ENCODE measurements at places on chromosomes 7 and 10. TPM values are rescaled to one million over a fixed set of nuclear protein-coding genes. Genes with fewer than 3 reads are reported as not detected.

The NODAL gene
- not detected for total RNA-seq

The PKD2L1 gene
- total RNA-seq = not detected

The UPK3B gene
- total RNA-seq = not detected

The PRLHR gene
- total RNA-seq = not detected

The DENND2A gene
- total RNA-seq = 0.77 TPM

The PGAM2 gene
- total RNA-seq = not detected

DNA sequence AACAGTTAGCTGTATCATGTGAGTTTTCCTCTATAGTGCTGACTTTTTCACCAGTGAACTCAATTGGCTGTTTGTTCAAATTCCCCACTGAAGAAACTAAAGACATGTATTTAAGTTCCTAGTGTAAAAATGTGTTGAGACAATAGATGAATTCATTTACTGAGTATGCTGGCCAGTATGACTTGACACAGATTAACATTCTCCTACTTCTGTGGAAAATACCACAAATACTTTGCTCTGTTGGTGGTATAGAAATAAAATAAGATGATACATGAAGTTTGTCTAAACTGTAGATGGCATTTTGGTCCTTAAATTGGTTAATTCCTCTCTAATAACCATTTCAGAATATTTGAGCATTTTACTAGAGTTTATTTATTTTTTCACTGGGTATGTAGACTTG lies 227.7 kb upstream of the TEX47 start:
- no peak for DNase-seq

DNA sequence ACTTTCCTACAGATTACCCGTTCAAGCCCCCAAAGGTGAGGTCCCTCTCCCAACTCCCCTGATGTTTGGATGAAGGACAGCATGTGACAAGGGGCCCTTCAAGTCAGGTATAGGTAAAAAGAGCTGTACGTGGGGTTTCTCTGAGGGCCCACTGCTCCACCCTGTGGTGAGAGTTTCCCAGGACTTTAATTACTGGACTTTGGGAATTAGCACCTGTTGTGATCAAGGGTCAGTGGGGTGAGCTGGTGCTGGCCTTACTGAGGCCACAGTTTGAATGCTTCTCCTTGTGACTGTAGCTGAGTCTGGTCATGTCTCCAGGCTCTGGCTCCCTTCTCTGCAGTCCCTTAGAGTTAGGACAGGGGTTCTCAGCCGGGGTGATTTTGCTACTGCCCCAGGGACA lies 16.8 kb downstream of the UBE2D4 start:
- DNase-seq = no peak

- no peak for DNase-seq
These were observed 205.7 kb upstream of the IGFBP3 start for GRCh38 chr7:46126675-46127300.

DNA sequence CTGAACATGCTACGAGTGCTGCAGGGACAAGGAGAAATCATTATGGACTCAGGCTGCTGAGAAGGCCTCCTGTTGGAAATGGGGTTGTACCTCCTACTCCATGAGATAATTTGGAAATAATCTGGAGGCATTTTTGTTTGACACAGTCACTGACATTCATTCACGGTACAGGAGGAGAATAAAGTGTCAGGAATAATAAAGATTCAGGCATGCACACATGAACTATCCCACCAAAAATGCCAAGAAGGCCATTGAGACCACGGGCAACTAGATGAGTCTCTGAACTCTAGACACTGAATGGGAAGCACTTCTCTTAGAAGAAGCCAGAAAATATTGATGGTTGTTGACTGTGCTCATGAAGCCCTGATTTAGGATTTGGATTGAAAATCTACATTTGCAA lies 220.9 kb upstream of the HABP2 start:
- DNase-seq = no peak

- DNase-seq = peak; percentile 96
These were observed 77.1 kb upstream of the TRIL start for GRCh38 chr7:29035044-29035740.

DNA sequence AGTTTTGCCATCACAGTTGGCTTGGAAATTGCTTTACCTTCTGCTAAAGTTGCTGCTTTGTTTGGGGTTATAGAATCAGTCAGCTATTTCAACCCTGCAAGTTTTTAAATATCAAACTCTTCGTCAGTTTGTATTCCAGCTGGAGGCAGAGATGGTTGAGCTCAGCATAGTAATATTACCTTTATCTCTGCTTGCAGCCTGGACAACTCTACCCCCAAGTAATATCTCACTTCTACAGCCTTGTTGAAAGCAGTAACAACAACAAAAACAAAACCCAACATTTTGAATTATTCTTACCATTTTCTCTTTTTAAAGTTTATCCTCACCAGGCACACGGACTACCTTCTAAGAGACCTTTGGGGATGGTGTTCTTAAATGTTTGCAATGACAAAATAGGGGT lies 239.1 kb upstream of the PHF14 start:
- no peak for DNase-seq

GRCh38 chr7:40793132-40793531 lies 658.3 kb downstream of the SUGCT start:
- no peak for DNase-seq

DNA sequence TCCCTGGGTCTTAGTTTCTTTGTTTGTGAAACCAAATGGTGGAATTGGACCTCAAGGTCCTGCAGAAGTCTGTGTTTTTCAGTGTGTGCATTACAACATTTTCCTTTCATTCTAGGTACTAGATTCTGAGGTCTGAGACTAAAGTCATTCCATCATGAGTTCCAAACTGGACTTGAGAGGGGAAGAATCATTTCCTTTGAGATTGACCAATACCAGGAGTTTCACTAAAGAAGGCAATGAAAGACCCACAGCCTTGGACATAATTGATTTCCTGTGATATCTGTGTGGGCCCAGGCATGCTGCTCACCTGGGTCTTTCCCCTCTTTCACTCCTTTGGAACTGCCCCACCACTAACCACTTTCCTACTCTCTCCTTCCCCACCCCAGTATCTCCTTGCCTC lies 18.2 kb downstream of the TAS2R41 start:
- no peak for DNase-seq

DNA sequence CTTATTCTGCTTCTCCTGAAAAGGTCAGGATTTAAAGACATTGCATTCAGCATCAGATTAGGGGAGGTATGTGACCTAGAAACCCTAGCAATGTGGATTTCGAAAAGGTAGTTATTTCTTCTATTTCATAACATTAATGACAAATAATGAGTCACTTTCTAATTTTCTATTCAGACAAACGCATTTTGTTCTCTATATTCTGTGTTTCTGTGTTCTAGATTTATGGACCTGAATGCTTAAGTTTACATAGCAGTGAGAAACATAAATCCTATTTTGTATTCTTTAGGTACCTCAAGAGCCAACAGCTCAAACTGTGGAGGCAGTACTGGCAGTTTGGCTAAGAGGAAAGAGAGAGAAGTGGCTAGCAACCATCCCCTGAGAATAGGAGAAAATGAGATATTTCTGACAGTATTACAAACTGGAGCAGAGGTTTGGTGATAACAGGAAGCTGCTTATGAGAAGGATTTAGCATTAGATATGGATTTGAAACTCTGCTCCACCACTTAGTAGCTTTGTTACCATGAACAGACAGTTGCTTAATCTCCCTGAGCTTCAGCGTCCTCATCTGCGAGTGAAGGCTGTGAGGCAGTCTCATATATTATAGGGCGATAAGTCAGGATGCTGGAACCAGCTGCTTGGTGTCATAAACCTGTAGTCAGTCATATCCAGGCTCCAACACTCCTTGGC lies 28.2 kb downstream of the CDK14 start:
- DNase-seq = no peak

GRCh38 chr10:78309536-78310237 lies 276.0 kb downstream of the RPS24 start:
- DNase-seq = no peak

DNA sequence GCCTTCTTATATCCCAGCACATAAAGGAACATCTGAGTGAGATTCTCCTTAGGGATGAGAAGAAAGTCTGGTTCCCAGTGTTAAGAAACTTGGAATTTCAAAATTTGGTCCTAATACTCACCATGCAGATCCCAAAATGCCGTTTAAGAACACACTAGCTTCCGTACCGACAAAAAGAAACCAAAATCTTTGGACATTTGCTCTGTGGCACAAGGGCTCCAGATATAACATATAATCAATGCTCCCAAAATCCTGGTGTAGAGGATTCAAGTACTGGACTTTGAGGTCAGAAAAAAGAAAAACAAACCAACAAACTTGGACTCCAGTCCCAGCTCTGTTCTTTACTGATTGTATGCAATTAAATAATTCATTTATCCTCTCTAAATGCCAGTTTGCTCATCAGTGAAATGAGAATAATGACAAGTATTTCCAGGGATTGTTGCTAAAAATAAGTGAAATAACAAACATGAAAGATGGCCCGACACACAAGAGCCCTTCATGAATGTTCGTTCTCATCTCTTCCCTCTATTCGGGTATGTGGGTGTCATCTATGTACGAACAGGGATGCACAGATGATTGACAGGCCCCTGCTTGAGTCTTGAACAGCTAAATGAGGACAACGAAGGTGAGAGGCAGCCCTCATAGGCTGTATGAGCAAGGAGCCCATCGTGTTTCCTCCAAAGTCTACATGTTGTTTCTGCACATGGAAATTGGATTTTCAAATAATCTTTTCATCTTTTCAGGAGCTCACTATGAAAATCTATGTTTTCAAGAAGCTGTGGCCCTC lies 48.6 kb upstream of the NEBL start:
- DNase-seq = no peak

- no peak for DNase-seq
These were observed 407.1 kb downstream of the LRMDA start for GRCh38 chr10:75838486-75838885.

GRCh38 chr7:155234158-155234492 lies 63.6 kb upstream of the INSIG1 start:
- no peak for DNase-seq

- no peak for DNase-seq
These were observed 96.2 kb downstream of the GLCCI1 start for GRCh38 chr7:8064828-8065227.

All from H4 (cell line).